ENCODE measurements at places on chromosomes 6 and 20.

DNA sequence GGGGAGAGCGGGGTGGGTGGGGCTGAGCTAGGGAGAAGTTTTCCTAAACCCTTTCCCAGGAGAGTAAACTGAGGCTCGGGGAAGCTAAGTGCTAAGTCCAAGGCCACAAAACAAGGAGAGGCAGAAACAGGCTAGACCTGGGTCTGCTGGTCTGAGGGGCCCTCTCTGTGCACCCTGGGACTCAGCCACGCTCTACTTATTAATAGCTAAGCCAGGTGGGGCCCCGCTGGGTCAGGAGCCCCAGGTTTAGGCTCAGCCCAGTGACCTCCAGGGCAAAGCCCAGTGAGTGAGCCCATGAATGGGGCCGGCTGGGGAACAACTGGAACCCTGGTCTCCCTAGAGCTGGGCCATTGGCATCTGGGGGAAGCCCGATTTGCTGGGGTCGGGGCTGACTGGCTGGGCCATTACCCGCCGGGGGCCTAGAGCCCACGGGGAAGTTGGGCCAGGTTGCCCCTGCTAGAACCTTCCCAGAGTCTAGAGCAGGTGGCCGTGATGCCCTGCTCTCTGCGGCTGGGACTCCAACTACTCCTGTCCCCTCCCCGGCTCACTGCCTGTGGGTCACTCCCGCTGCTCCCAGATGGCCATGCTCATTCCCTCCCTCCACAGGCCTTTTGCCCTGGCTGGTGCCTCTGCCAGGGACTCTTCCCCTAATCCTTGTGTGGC, 24.1 kb upstream of the NOL4L start:
- DNase-seq: no peak

DNA sequence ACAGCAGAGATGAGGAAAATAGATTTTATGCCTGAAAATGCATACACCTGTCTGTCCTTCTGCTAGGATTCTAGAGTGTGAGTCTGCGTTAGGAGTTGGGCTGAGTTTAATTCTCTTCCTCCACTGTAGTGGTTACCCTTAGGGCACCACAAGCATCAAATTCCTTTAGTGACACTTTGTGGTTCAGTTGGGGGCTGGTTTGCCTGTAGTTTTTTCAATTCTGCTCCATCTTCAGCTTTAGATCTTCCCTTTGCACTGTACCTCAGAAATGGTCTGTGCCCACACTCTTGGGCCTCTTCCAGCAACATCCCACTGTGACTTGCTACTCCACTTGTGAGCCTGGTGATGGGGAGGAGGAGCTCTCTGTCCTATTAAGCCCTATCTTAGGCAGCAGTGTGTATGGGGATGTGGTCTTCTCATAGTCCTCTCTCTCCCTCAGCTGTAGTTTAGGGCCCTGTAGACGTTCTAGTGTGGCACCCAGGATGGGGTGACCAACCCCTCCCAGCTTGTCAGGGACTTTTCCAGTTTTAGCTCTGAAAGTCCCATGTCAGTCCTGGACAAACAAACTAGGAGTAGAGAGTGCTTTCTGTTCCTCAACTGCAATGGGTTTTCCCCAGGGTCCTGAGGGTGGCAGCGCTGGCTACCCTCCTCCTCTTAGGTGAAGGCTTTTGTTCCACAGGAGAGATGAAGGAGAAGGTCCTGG, 19.7 kb upstream of the OGFRL1 start:
- no peak for DNase-seq

DNA sequence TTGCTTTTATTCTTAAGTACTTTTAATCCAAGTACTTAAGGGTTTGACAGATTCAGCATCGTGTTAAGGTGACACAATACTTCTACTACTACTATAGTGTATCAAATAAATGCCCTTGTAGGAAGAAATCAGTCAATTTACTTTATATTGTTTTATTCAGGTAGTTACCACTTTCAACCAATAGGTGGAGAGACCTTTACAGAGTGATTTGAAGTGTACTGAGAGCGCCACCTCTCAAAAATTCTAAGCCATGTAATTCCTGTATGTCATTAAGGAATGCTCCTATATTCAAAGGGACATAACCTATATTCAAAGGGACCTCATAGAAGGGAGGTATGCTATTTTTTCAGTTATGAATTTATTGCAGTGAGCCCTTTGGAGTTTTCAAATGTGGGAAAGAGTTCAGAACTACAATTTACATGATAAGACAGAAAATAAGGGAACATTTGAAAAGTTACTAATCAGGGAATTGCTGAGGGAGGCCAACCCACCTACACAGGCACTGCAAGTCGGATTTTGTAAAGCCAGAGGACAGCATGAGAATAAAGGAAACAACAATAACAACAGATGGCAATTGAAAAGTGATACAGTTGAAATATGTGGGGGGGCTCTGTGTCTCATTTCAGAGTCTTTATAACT, 955.6 kb downstream of the TBC1D32 start:
- no peak for DNase-seq

- no peak for DNase-seq
These were observed 107.7 kb downstream of the CD109 start for GRCh38 chr6:73803562-73804241.

DNA sequence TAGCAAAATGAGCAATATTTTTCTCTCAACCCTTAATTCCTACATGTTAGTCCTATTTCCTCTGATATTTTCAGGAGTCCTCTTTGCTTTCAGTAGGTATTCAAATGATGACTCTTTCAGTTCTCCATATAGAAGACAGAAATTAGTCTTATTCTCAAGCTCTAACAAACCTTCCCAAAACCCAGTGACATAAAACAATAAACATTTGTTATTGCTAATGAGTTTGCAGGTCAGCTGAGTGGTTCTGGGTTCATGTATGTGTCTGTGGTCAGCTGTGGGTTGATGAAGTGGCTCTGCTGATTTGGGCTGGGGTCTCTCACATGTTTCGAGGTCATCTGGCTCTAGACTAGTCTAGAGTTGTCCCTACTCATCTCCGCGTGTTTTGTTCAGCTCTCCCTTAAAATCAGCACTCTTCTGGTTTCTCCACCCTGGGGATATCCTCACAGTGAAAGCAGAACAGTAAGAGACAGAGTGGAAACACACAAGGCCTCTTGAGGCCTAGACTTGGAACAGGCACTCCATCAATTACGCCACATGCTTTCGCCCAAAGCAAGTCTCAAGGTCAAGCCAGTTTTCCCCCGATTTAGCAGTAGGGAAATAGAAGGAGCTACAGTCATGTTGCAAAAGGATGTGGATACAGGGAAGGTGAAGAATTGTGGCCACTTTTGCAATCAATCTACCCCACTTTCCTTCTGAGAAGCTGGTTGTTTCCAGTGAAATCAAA, 273.0 kb downstream of the PLCB1 start:
- DNase-seq: no peak

DNA sequence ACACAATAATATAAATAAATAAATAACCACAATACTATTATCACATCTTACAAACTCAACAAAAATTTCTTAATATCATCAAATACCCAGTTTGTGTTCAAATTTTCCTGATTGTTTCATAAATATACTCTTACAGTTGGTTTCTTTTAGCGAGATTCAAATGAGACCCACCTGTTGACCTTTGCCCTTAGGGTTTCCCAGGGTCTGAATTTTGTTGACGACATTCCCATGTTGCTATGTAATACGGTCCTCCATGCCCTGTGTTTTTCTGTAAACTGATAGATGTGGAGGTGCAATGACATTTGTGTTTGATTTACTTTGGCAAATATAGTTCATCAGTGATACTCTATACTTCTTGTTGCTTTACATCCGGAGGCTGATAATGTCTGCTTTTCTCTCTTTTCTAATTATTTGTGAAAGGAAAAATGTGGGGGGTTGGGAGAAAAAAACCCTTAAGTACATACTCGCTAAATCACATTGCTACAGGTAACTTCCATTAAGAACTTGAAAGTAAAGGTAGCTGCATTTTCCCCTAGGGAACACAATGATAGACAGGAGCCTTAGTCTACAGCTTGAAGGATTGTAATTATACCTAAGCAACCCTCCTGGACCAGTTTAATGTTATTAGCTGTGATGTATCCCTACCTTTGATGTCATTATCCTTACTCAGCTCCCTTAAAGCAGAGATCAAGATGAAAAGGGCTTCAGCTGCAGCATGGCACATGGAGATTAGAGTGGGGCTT, 6.6 kb downstream of the MOG start:
- DNase-seq: no peak

GRCh38 chr6:89657445-89658158, 19.1 kb upstream of the LYRM2 start:
- no peak for DNase-seq

- DNase-seq: no peak
These were observed 211.4 kb upstream of the ECI2 start for GRCh38 chr6:4346659-4347333.
